Left lung (tissue), 14 donors: ENCODE measurements at places on chromosomes 16 and 17. TPM values are rescaled to one million over a fixed set of nuclear protein-coding genes. Genes with fewer than 3 reads are reported as not detected.
A peak's percentile ranks its signal among the peaks of the same experiment; 100 is the strongest.

DNA sequence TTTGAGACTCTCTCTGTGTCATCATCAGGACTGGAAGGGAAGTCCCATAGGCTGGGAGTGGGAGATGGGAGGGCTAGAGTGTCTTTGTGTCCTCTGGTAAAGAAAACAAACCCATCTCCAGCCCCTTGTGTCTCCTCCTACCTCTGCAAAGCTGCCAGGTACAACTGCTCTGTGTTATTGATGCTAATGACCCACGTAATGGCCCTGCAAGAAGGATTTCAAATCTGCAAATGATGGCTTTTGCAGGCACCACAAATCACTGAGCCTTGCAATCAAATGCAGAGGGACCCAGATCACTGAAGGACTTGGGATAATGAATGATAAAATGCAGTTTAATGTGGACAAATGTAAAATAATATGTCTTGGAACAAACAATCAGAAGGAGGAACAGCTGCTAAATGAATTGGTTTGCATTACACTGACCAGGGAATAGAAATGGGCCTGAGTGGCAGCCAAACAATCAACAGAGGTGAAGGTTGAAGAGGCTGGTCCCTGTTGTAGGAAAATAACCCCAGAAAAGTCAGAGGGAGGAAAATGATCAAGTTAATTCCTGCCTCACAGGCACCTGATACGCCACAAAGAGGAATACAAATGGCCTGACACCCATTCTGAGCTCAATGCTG is 425.1 kb downstream of the UTP18 start:
- no peaks in the 10 kb centered on the region for H3K36me3 ChIP-seq
- H3K27ac ChIP-seq = no peak overlapping the region
- no peaks in the 10 kb centered on the region for H3K4me1 ChIP-seq
- no peaks in the 10 kb centered on the region for H3K27me3 ChIP-seq

DNA sequence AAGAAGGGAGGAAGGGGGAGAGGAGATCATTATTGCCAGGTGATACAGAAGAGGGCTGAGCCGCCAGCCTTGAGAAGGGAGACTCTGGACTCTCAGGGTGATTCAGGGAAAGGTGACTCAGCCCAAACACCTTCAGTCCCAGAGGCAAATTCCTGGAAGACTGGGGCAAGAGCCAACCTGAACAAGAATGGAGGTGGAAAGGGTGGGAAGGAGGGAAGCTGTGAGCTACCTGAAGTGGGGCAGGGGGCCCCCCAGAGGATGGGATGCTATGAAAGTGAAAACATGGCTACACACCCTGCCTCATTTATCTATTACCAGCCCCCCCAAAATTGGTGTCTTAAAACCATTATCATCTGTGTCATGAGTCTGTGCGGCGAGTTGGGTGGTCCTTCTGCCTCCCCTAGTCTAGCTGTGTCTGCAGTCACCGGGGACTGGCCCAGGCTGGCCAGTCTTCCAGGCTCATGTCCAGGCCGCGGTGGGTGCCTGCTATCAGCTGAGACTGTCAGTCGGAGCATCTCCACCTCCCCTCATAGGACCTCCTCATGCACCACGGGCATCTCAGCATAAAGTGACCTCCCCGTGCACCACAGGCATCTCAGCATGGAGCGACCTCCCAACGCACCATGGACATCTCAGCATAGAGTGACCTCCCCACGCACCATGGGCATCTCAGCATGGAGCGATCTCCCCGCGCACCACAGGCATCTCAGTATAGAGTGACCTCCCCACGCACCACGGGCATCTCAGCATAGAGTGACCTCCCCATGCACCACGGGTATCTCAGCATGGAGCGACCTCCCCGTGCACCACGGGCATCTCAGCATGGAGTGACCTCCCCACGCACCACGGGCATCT is 3.2 kb upstream of the SLC47A2 start:
- no peak for DNase-seq
- peaks cover 10% of the 10 kb centered on the region for H3K4me1 ChIP-seq
- no peak overlapping the region for H3K27ac ChIP-seq
- no peaks in the 10 kb centered on the region for H3K36me3 ChIP-seq
- no peak overlapping the region for H3K4me3 ChIP-seq

- peaks cover 11% of the 10 kb centered on the region for H3K27me3 ChIP-seq
- DNase-seq = peak; percentile 62
- H3K27ac ChIP-seq = no peak overlapping the region
- H3K4me3 ChIP-seq = no peak overlapping the region
- no peaks in the 10 kb centered on the region for H3K4me1 ChIP-seq
Observed at GRCh38 chr17:8312726-8313600, 2.9 kb downstream of the ARHGEF15 start.

DNA sequence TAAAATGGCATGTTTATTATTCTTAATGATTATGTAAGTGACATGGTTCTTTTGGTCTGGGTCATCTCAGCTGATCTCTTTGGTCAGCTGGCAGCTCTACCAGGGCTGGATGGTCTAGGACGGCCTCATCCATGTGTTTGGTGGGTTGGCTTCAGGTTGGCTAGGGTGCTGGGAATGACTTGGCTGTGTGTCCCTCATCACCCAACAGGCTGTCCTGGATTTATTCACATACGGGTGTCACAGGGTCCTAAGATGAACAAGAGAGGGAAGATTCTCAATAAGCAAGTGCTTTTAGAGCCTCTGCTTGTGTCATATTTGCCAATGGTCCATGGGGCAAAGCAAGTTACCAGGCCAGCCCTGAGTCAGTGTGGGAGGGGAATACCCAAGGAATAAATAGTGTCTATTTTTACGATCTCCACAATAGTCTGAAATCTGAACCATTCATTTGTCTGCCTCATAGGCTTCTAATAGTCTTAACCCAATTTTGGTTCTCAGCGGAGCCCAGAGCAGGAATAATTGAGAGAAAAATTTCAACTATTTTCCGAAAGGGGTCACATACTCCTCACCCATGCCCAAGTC is 157.5 kb downstream of the HS3ST2 start:
- no peaks in the 10 kb centered on the region for H3K27me3 ChIP-seq
- H3K27ac ChIP-seq = no peak overlapping the region
- H3K36me3 ChIP-seq = no peaks in the 10 kb centered on the region
- H3K4me3 ChIP-seq = no peak overlapping the region
- H3K4me1 ChIP-seq = no peaks in the 10 kb centered on the region

DNA sequence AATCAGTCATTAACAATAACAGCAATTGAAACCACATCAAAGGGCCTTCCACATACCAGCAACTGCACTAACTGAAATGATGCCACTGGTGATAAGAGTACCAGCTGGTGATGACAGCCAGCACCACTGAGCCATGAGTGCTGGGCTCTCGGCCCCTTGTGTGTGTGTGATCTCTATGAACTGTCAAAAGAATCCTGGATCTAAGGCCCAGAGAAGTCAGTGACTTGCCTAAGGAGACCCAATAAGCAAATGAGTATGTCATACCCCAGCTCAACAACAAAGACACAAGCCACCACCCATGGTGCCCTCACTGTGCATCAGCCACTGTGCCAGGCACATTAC is 220.9 kb downstream of the ZNF423 start:
- H3K4me1 ChIP-seq = peaks cover 14% of the 10 kb centered on the region
- H3K27ac ChIP-seq = no peak overlapping the region
- H3K36me3 ChIP-seq = no peaks in the 10 kb centered on the region

- H3K27ac ChIP-seq = peak overlapping the region; percentile 62
- H3K36me3 ChIP-seq = no peaks in the 10 kb centered on the region
- peaks cover 16% of the 10 kb centered on the region for H3K4me1 ChIP-seq
- no peak for DNase-seq
- H3K4me3 ChIP-seq = no peak overlapping the region
Observed at GRCh38 chr17:42431758-42432161, 8.7 kb upstream of the CAVIN1 start.

- no peaks in the 10 kb centered on the region for H3K36me3 ChIP-seq
- peaks cover 15% of the 10 kb centered on the region for H3K4me1 ChIP-seq
- no peak overlapping the region for H3K4me3 ChIP-seq
- H3K27me3 ChIP-seq = peaks cover 3% of the 10 kb centered on the region
- no peak overlapping the region for H3K27ac ChIP-seq
- no peak for DNase-seq
Observed at GRCh38 chr17:62657145-62657665, 29.7 kb downstream of the MRC2 start.

GRCh38 chr16:4647644-4647980 is 23.0 kb downstream of the MGRN1 start:
- no peak for DNase-seq
- peaks cover 48% of the 10 kb centered on the region for H3K36me3 ChIP-seq
- H3K27ac ChIP-seq = no peak overlapping the region
- no peak overlapping the region for H3K4me3 ChIP-seq
- H3K4me1 ChIP-seq = peaks cover 4% of the 10 kb centered on the region

GRCh38 chr16:82695806-82696205 is 69.0 kb downstream of the CDH13 start:
- H3K27me3 ChIP-seq = no peaks in the 10 kb centered on the region
- H3K27ac ChIP-seq = no peak overlapping the region
- H3K4me3 ChIP-seq = no peak overlapping the region
- DNase-seq = no peak

DNA sequence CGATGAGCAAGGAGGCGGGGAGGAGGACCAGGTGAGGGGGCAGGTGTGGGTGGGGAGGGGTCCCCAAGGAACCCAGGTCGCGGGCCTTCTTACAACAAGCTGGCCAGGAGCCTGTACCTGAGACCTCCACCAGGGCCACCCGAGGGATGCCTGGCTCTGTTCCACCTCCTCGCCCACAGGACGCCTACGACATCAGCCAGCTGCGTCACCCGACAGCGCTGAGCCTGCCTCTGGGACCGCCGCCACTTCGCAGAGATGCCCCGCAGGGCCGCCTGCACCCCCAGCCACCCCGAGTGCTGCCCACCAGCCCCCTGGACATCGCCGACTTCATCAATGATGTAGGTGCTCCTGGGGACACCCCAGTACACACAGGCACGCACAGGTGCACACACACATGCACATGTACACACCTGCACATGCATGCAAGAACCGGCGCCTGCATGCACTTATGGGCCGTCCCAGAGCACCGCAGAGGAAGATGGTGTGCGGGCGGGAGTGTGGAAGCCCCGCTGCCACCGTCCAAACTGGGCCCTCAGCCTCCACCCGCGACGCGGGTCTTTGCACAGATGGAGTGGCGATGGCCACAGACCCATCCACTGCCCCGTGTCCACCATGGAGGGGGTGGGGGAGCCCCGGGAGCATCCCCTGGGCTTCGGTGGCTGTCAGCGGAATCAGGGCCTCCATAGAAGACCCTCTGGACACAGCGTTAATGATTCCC is 6.6 kb downstream of the SLC22A31 start:
- peaks cover 9% of the 10 kb centered on the region for H3K4me1 ChIP-seq
- H3K27ac ChIP-seq = no peak overlapping the region
- peak overlapping the region; percentile 14 for H3K4me3 ChIP-seq
- peaks cover 13% of the 10 kb centered on the region for H3K36me3 ChIP-seq
- no peak for DNase-seq

- peak; percentile 37 for DNase-seq
- no peak overlapping the region for H3K4me3 ChIP-seq
- H3K27ac ChIP-seq = peak overlapping the region; percentile 47
Observed at GRCh38 chr16:65315081-65315780, 193.4 kb upstream of the CDH11 start.

DNA sequence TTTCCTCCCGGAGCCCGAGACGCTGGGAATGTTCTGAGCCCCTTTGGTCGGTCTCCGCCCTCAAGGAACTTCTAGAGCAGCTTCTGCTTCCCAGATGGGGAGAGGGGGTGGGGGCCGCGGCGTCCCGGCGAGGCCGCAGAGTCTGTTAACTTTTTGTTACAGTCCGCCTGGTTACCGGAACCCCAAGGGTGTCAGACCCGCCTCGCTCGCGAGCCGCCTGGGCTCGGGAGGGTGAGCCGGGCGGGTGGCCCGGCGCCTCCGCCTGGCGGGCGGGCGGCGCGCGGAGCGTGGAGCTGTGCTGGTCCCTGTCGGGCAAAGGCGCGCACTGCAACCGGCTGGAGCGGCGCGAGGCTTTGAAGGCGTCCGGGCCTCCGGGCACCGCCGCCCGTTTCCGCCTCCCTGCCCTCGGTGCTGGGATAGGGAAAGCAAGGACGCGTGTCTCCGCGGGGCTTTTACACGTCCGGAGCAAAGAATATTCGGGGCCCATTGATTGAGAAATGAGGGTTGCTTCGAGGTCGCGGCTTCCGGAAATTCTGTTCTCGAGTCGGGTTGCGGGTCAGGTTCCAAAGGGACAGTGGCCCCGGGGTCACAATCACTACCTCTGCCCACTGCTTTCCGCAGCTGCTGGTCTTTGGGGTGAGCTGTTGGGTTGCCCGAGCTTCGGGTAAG is 1.7 kb downstream of the HS3ST3B1 start:
- H3K4me3 ChIP-seq = peak overlapping the region; percentile 59
- H3K36me3 ChIP-seq = no peaks in the 10 kb centered on the region
- DNase-seq = peak; percentile 81
- H3K27me3 ChIP-seq = peaks cover 37% of the 10 kb centered on the region

GRCh38 chr16:20612551-20613480 is 36.6 kb upstream of the ACSM2B start:
- peaks cover 4% of the 10 kb centered on the region for H3K4me1 ChIP-seq
- DNase-seq = peak; percentile 76
- H3K27me3 ChIP-seq = no peaks in the 10 kb centered on the region
- no peaks in the 10 kb centered on the region for H3K36me3 ChIP-seq

DNA sequence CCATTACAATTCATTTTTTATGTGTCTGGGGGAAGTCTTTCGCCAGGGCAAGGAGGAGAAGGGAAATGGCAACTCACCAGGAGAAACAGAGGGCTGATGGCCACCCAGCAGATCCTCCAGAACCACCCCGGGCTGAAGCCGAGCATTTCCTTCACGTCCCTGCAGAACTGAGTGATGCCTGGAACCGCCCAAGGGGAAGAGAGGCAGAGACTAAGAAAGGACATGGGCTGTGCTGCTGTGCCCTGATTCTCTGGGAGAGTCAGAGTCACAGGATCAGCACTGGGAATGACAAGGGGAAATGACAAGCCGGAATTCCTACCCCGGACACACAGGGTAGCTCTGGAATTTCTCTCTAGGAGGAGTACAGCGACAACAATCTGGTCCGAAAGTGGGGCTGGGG is 27.8 kb downstream of the SLC6A4 start:
- no peaks in the 10 kb centered on the region for H3K4me1 ChIP-seq
- H3K4me3 ChIP-seq = no peak overlapping the region
- no peaks in the 10 kb centered on the region for H3K27me3 ChIP-seq
- H3K36me3 ChIP-seq = no peaks in the 10 kb centered on the region
- H3K27ac ChIP-seq = no peak overlapping the region

DNA sequence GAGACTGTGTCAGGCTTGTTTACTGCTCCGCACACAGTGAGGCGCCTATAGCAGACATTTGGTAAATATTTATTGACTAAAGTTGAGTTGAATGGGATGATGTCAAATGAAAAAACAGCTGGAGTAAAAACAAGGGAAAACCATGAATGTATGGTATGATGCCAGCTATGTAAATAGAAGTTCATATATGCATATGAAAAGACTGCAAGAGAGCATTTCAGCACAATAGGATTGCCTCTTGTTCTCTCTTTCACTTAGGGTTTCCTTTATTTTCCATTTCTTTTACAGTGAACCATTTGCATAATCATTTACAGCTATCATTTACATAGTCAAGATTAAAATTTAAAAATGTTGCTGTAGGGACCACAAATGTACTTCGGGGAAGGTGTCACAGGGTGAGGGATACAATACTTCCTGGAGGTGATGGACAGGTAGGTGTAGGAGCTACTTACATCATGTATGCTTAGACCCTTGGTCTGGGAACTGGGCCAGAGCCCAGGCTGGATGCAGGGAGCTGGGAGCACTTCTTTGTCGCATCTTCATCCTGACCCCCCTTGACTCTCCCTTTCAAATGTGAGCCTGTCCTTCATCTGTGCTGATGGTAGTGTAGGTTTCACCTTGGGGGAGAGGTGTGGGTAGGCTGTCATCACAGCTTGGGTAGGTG is 113.3 kb downstream of the UTP18 start:
- H3K36me3 ChIP-seq = no peaks in the 10 kb centered on the region
- no peak overlapping the region for H3K27ac ChIP-seq
- H3K4me1 ChIP-seq = no peaks in the 10 kb centered on the region
- H3K4me3 ChIP-seq = no peak overlapping the region

Gene GLIS2
- total RNA-seq = 28.9 TPM

Gene NPIPB8
- total RNA-seq = 0.38 TPM

Gene CA5A
- total RNA-seq = 0.09 TPM

Gene NOXO1
- 5.6 TPM for total RNA-seq

Gene GDPD3
- 5.6 TPM for total RNA-seq

Gene SLC2A4
- total RNA-seq = 0.60 TPM

Gene CRLF3
- total RNA-seq = 13.1 TPM
